ENCODE measurements at places on chromosomes 11 and 22.

- no peak for DNase-seq
Measured at GRCh38 chr22:50091092-50091768, 1.4 kb downstream of the MOV10L1 start.

DNA sequence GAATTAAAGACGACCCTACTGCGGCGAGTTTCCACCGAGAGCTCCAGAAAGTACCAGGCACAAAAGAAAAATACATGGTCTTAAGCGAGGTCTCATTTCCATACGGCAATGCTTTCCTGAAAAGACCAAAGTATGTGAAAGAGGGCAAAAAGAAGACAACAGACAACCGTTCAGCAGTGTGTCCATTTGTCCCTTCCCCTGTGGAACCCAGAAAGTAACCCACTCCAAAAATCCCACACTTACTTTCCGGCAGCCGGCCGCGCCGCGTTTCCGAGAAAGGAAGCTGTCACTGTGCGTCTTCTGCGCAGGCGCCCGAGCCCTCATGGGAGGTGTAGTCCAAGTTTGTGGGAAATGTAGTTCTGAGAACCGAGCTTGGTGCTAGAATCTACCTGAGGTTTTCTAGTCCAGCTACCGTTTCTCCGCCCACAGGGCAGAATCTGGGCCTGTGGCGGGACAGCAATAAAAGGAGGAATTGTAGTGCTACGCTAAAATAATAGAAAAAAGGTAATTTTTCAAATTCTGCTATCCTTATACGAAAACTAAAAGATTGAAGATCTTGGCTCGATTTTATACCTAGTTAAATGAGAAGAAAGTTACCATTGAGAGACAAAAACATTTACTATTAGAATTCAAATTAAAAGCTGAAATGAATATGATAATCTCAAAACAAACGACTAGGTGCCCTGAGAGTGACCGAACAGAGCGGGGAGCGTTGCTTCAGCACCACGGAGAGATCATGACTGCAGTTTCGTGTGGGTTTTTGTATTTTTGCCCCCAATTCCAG is at the start of gene PUS3:
Gene PUS3 (minus strand): TSS at position 280 of the 784 bp plus-strand sequence. CDS start 6,922 bp downstream, outside the sequence.
- peak; percentile 82 for DNase-seq

DNA sequence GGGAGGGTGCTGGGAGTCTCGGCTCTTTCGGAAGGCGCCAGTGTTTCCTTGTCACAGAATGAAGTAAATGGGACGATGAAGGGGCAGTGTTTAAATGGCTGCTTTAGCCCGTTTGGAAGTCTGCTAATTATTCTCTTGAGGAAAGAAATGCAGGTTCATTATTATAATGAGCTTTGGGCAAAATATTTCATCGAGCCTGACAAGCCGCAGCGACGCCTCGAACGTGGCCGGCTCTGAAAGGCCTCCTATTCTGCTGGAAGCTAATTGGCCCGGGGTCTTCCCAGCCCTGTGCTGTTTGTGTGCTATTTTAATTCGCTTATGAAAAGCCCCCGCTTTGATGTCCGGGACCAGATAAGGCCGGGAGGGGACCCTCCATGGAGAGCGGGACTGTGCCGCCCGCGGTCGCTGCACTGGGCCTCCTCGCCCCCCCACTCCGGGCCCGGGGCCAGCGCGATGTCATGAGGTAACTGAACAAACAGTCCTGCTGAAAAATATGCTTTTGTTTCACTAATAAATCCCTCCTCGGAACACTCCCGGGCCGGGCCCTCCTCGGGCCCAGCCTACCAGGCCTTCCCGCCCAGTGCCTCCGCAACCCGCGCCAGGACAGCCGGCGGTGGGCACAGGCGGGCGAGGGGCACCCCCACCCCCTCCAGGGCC is 78.4 kb downstream of the CDKN1C start:
- no peak for DNase-seq

DNA sequence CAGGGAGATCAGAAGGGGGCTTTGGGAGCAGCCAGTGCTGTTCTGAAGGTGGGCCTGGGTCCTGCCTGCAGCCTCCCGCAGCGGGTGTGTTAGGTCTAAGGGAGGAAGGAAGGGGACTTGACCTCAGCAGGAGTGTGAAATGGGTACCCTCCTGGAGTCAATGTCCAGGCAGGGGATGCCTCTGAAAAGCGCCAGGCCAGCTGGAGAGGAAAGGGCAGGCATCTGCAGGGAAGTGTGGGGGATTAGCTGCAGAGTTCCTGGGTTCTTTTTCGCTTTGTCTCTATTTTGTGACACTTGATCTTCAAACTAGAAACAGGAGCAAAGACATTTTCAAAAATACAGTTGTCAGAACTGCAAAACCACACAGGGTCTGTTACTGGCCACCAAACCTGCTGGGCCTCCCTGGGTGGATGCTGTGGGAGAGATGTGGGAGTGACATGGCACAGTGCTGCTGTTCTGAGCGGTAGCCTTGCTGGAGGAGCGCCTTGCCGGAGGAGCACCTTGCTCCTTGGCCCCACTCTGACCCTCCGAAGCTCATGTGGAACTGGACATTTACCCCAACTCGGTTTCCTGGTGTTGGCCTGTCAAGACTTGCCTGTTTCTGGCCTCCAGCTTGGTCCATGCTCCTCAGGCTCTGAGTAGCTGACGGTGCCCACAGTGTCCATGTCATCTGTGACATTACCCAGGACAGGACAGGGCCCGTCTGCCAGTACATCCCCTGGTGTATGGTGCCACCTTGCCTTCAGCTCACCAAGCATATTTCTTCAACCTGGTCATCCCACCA is 25.9 kb downstream of the MED15 start:
- DNase-seq = no peak

GRCh38 chr11:71169313-71169712 is 83.1 kb downstream of the SHANK2 start:
- no peak for DNase-seq

GRCh38 chr11:7348432-7349304 is 97.0 kb downstream of the SYT9 start:
- no peak for DNase-seq

DNA sequence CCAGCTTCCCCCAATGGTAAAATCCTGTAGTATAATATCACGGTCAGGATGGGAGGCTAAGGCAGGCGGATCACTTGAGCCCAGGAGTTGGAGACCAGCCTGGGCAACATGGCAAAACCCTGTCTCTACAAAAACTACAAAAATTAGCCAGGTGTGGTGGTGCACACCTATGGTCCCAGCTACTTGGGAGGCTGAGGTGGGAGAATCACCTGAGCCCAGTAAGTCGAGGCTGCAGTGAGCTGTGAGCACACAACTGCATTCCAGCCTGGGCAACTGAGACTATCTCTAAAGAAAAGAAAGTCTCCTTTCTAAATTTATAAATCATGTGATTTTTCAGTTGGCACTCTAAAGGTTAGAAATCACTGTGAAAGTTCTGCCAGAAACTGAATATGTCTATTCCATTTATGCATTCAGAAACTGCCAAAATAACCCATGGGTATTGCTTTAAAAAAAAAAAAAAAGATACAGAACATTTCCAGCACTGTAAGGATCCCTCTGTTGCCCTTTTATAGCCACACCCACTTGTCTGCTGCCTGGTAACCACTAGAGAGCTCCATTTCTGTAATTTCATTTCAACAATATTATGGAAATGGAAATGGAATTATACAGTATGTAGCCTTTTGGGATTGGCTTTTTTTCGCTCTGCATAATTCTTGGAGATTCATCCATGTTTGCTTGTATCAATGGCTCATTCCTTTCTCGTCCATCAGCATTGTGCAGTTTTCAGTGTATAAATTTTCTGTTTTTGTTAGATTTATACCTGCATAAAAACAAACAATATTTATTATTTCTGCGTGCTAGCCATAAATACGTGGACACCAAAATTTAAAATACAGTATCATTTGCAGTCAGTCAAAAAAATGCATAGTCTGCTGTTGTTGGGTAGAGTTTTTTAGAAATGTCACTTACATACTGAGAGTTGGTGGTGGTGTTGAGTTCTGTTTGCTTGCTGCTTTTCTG is 9.4 kb downstream of the CDC45 start:
- DNase-seq = no peak

GRCh38 chr11:10413268-10413667 is 41.8 kb upstream of the AMPD3 start:
- DNase-seq = no peak
